ENCODE measurements at places on chromosomes 1 and 21.

DNA sequence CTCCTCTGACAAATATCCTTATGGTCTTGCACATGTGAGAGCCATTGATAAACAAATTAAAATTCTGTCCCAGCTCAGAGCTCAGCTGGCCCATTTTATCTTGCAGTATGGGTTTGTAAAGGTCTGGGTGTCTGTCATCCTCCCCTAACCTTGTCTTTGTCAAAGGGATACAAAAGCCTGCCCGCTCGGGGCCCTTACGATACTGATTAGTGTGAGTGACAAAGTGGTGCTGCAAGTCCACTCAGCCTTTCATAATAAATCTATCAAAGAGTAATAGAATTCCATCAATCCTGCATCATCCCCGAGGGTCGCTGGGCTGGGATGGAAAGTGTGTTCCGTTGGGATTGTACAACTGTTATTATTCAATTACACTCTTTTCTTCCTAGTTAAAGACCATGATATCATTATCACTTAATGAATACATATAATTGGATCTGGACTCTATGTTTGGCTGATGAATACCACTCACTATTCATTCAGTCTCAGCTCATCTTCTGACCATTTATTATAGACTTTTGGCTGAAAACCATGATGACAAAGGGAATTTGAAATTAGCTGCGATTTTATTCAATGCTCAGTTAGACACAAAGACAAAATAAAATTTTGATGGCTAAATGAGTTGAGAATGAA is 122.5 kb upstream of the FOXD3 start:
- no peak for DNase-seq

GRCh38 chr1:35288761-35289160 is 20.3 kb downstream of the ZMYM4 start:
- DNase-seq = no peak

DNA sequence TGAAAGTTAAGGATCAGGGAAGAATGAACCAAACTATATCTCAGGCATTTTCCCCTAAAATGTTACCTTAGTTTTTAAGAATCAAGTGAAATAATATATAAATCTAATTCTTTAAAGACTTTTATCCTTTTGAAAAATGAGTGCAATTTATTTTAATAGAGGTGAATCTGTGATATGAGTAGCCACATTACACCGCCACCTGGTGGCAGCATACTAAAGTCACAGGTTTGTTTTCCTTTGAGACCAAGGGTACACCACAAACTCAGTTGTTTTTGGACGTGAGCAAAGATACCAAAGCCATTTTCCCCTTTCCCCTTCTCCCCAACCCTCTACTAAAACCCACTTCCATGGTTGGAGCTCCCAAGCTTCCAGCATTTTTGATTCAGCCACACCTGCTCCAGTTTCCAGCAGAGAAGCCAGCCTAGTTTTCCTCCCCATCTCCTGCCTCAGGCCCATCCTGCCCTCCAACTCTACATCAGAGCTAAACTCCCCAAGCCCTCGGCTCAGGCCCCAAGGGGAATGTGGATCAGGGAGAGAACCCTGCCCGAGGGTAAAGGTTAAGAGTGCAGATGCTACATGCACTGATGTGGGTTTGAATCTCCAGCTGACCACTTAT is 22.9 kb upstream of the LDLRAP1 start:
- DNase-seq = peak; percentile 58

GRCh38 chr1:97186381-97186780 is 464.8 kb downstream of the PTBP2 start:
- DNase-seq = peak; percentile 28

GRCh38 chr1:29563571-29563970 is 327.2 kb downstream of the PTPRU start:
- no peak for DNase-seq

DNA sequence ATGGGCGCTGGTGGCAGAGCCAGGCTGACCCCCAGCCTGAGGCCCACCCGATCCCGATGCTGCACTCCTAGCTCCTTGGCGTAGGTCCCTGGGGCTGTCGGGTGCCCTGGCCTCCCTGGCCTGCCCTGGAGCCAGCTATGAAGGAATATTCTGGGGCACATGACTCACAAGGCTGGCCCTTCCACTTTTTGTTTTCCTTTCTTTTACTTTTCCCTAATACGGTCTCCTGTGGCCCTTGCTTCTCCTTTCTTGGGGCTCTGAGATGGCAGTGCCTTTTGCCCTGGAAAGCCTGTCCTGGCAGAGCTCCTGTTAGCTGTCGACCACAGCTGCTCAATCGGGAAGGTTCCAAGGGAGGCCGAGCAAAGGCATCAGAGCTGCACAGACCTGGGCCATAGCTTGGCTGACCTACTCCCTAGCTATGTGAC is 22.1 kb downstream of the ARHGEF10L start:
- no peak for DNase-seq

- DNase-seq = no peak
Observed at GRCh38 chr1:161127649-161128048, 4.8 kb downstream of the DEDD start.

GRCh38 chr1:46413596-46413985 is 19.5 kb downstream of the FAAH start:
- DNase-seq = peak; percentile 74

- DNase-seq = no peak
Observed at GRCh38 chr1:159146980-159147379, 24.4 kb upstream of the CADM3 start.

DNA sequence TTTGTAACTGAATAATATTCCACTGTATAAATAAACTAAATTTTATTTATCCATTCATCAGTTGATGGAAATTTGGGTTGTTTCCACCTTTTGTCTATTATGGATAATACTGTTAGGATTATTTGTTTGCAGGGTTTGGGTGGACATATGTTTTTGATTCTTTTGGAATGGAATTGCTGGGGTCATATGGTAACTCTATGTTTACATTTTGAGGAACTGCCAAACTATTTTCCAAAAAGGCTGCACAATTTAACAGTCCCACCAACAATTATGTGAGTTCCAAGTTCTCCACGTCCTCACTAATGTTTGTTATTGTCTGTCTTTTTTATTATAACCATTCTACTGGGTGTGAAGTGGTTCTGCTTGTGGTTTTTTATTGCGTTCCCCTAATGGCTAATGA is 4.3 kb upstream of the SERBP1 start:
- DNase-seq = no peak

DNA sequence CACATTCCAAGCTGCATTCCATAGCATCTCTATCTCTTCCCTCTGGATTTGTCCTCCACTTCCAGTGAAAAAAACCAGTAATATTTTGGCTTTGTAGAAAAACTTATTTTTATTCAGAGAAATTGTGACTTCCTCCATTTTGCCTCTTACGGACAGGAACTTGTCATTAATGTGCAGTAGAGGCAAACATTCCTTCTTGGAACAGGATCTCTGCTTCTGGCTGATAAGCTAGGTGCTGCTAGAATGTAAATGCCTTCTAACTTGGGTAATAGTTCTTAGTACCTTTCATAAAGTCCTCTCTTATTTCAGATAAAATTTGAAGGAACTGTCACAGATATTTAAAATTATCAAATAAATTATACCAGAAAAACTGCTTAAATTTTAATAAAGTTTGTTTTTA is 707.8 kb downstream of the USP25 start:
- DNase-seq = no peak

- DNase-seq = no peak
Observed at GRCh38 chr1:58779059-58779754, 4.6 kb downstream of the JUN start.
